ENCODE measurements at places on chromosomes 13 and 19.

DNA sequence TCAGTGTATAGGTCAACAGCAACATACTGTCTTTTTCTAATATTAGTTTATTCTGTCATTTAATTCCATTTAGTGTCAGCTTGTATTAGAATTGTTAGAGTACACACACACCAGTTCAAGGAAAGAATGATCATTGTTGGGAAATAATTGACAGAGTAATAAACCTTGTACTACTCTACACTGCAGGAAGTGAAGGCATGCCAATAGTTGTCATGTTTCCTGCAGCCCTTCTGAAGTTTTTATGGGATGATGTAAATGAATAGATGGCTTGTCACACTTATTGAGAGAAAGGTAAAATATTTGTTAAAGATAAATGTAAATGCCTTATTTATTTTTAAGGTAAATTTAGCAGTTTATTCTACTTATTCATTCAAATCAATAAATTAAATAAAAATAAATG lies 306.9 kb upstream of the KLHL1 start:
- no peak for DNase-seq

GRCh38 chr19:49808711-49809159 lies 4.4 kb downstream of the FUZ start:
- DNase-seq = peak; percentile 86

GRCh38 chr13:22126433-22127021 lies 455.7 kb downstream of the FGF9 start:
- no peak for DNase-seq

DNA sequence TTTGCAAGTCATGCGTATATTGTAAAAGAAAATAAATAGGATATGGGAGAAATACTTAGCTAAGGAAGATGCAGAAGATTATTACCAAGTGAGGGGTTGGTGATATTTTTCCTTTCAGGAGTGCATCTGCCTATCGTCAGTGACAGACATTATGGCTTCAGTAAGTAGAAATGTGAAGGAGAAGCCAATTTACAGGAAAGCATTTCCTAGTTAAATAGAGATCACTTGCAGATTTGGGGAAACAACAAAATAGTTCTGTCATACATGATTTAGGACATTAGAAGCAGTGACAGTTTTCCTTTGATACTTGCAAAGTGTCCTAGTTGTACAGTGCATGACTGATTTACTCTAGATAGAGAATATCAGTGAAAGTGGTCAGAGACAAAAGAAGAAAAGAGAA lies 747.8 kb upstream of the KLHL1 start:
- DNase-seq = no peak

DNA sequence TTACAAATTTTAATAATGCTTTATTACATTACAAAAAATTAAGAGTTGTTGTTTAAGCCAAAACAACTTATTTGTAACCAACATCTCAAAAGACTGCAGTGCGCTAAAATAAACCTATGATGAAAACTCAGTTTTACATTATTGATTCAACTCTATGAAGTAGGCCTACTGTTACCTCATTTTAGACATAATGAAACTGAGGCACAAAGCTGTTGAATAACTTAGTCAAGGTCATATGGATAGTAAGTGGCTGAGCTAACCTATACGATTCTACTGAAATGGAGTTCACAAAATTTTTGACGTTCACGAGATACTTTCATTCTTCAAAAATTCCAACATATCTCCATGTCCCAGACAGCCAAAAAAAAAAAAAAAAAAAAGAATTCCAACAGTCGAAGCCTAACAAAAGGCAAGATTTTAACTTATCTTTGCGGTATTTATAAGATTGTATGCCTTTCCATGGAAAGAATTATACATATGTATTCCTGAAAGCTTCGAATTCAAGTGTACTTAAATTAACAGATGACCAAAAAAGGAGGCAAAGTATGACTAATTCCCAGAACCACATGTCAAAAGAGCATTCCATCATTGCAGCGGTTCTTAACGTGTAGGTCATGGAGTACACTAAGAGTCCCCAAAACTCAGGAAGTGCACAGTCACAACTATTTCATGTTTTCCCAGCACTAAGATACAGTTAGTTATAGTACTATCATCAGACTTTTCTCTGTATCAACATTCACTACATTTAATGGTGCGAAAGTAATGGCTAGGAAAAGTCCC lies 69.4 kb downstream of the PSPC1 start:
- peak; percentile 87 for DNase-seq

- no peak for DNase-seq
Measured at GRCh38 chr19:20287070-20287469, 120.1 kb downstream of the ZNF486 start.

GRCh38 chr19:21891086-21891485 lies 55.1 kb upstream of the ZNF43 start:
- DNase-seq = no peak

Data from ELR (cell line).